Spinal cord (tissue), 10 donors: ENCODE measurements at places on chromosomes 5 and 9. TPM values are rescaled to one million over a fixed set of nuclear protein-coding genes. Genes with fewer than 3 reads are reported as not detected.

The FOXD4L5 gene
- 0.22 TPM for total RNA-seq

The WWC1 gene
- 20.2 TPM for total RNA-seq

The SLC36A3 gene
- total RNA-seq = not detected

The FBP2 gene
- not detected for total RNA-seq

The EIF4E1B gene
- 1.2 TPM for total RNA-seq

The MYMK gene
- not detected for total RNA-seq

The TAF1L gene
- 0.10 TPM for total RNA-seq

The ADAMTS13 gene
- total RNA-seq = 2.4 TPM
